Lower leg skin (tissue), 4 donors: ENCODE measurements at places on chromosomes 7 and 10. TPM values are rescaled to one million over a fixed set of nuclear protein-coding genes. Genes with fewer than 3 reads are reported as not detected.
A peak's percentile ranks its signal among the peaks of the same experiment; 100 is the strongest.

GRCh38 chr7:54932818-54933543 lies 85.8 kb upstream of the EGFR start:
- DNase-seq, result no peak

DNA sequence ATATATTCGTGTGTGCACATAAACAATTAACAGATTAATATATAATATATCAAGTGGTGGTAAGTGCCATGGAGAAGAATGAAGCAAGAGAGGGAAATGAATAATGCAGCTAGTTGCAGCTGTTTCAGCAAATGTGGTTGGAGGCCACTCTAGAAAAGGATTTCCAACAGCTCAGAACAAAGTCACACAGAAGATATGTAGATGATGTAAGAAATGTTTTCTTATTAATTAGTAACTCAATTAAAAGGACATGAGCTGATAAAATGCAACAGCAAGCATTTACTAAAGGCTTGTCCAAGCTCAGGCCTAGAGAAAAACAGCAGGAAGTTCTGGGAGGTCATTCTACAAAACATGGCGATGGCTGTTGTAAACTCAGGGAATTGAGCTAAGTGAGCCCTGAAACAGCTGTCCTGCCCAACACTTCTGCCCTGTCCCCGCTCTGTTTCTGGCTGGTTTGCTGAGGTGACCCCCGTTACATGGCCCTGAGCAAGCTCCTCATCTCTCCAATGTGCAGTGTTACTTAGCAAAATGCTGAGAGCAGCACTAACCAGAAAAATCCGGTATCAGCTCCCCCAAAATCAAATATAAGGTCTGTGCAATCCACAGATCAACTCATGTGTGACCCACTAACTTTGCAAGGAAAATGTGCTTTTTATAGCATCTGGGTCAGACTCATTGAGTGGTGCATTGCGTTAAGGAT lies 23.4 kb upstream of the C10orf67 start:
- DNase-seq, result no peak

DNA sequence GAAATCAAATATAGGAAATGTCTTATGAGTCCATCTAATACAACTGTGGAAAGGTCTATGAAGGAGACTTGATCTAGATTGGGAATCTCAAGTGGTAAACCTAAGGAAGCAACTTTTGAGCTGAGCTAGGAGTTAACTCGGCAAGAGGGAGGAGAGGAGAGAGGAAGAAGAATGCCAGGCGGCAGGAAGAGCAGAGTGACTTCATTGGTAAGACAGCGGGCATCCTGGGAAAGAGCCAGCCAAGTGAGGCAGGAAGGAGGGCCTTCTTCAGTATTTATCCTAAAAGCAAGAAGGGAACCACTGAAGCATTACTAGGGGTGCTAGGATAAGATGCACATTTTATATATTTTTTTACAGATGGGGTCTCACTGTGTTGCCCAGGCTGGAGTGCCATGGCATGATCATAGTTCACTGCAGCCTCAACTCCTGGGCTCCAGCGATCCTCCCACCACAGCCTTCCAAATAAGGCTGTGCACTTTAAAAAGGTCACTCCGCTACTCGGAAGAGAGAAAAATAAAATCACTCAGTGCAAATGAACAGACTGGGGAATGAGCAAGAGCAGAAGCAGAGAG lies 2.0 kb downstream of the BCL7B start:
- DNase-seq, result no peak

- DNase-seq, result no peak
Observed at GRCh38 chr7:115672024-115672423, 358.5 kb downstream of the TFEC start.

DNA sequence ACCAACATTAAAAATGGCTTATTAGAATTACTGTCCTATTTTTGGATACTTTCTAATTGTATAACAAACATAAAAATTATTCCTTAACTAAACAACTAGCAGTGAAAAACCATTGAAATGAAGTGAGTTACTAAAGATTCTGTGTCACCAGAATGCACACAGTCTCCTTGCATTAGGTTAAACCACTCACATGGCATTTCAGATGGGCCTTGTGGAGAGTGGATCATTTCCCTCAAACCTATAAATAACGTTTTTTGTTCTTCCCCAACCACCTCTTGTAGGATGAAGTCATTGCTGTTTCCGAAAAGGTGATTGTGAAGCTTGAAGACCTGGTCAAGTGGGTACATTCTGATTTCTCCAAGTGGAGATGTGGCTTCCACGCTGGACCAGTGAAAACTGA lies 38.4 kb downstream of the ARID5B start:
- no peak for DNase-seq

DNA sequence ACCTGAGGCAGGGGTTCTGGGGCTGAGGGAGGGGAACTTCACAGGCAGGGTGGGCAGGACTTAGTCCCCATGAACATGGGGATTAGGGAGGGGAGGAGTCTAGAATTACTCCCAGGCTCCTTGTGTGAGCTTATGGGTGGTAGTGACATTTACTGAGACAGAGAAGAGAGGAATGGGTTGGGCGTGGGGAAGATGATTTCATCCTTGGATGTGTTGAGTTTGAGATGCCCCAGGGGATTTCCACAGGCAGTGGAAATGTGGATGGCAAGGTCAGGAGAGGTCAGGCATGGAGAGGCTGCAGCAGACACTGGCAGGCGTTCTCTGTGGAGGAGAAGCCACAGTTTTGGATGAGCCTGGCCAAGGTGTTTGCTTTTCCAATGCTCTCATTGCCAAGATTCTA lies 26.4 kb upstream of the GSDME start:
- no peak for DNase-seq

GRCh38 chr10:72171175-72171630 lies 44.6 kb upstream of the ANAPC16 start:
- no peak for DNase-seq

DNA sequence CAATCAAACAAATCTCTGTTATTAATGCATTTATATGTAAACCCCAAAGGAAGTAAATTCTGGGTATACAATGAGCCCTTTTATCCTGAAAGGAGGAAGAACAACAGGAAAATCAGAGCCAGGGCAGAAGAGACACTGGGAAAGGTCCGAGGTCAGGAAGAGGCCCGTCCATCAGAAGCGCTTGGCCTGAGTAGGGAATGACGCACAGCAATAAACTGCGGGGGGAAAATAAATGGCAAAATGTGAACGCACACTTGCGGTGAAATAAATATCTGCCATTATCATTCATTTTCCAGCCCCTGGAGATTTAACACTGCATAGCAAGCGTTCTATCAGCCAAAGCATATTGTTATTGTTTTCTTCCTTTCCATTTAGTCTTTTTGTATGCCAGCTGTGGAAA lies 243.4 kb downstream of the COBL start:
- peak; percentile 18 for DNase-seq

GRCh38 chr10:100297242-100297641 lies 10.8 kb upstream of the BLOC1S2 start:
- DNase-seq, result no peak

The SPDYE5 gene
- total RNA-seq, result 0.17 TPM

The MCM10 gene
- 0.57 TPM for total RNA-seq
